ENCODE measurements at places on chromosomes 2 and 18.

DNA sequence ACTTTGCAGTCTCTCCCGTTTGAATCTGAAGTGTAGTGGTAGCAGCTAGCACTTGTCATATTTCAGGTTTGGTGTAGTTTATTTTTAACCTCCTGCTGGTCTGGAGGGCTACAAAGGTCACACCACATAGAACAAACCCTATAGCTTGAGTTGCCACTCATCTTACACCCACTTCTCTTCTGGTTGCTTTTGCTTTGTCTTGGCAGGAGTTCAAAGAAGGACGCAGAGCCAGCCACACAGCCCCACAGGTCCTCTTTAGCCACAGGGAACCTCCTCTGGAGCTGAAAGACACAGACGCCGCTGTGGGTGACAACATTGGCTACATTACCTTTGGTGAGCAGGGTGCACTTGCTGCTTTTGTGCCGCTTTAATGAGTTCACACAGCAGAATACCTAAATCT, 15.6 kb upstream of the GPBAR1 start:
- DNase-seq: no peak

GRCh38 chr2:234836271-234836670, 115.5 kb upstream of the SH3BP4 start:
- no peak for DNase-seq

- DNase-seq: no peak
Observed at GRCh38 chr2:168642873-168643272, 159.6 kb upstream of the NOSTRIN start.

GRCh38 chr2:226477221-226478108, 322.2 kb downstream of the IRS1 start:
- no peak for DNase-seq

- DNase-seq: no peak
Observed at GRCh38 chr2:217366966-217367365, 507.1 kb upstream of the TNP1 start.

DNA sequence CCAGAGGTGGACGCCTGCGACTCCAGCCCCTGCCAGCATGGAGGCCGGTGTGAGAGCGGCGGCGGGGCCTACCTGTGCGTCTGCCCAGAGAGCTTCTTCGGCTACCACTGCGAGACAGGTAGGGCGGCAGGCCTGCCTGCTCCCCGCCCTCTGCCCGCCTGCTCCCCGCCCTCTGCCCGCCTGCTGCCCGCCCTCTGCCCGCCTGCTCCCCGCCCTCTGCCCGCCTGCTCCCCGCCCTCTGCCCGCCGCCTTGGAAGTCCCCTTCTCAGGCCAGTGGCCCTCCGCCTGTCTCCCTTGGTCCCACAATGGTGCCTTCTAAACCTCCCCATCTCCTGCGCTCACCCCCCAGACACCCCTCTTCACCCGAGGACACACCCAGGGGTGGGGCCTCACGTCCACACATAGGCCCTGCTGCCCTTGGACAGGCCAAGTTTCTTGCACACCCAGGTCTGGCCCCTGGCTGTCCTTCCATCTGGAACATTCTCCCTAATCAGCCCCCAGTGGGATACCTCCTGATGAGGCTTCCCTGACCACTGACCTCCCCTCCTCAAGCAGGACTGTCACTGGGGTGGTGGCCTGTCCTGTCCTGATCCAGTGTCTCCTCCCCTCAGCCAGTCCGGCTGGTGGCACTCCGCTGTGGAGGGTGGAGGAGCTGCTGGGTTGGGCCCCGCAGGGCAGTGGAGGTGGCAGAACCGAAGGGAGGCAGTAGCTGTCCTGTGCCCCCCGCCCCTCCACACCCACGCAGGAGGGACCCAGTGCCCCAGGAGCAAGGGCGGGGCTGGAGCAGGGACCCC, 37.9 kb downstream of the MTERF4 start:
- peak; percentile 43 for DNase-seq

- DNase-seq: no peak
Observed at GRCh38 chr2:46188041-46188716, 109.0 kb upstream of the EPAS1 start.

DNA sequence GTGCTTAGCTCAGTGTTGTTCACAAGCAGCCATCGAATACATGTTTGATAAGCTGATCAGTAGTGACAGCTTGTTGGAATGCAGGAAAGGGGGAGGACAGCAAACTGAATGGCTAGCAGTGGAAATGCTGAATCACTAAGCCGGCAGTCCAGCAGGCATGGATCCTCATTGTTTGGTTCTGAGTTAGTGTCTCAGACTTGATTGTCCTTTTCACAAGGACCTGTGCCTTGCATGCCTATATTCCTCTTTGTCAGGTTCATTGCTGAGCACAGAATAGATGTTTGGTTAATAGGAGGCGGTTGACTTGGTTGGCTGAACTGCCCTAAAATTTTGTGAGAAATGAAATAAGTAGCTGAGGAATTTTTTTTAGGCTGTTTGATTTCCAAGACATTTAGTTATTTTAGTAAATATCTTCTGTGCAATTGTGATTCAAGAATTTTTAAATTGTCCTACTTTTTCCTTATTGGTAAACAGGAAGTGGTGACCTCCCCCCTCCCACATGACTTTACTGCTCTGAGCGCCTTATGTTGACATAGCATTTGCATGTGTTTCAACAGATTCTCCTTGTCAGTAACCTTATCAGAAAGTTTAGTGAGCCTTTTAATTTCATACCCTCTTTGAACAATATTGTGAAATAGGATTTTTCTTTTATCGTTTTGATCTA, 21.4 kb upstream of the STON1 start:
- no peak for DNase-seq

DNA sequence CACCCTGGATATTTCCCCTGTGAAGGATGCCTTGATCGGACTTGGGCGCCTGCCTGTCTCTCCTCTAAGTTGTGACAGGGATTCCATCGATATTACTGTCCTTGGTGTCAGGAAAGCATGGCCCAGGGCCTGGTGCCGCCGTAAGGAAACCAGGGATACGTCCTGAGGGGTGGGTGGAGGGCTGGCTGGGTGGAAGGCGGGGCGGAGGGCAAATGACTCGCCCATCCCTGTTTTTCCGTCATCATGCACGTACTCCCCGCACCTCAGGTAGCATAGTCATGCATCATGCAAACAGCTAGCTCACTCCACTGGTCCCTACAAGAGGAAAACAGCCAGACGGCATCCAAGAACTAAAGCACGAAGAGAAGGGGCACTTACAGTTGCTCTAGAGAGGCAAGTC, 57.1 kb downstream of the PXDN start:
- no peak for DNase-seq

Data from stimulated activated CD4-positive, alpha-beta T cell treated with anti-CD3 and anti-CD28 coated beads, Interleukin-4, amount 100 ng/mL, for 4 hours (primary cell).